Left lung (tissue), 14 donors: ENCODE measurements at places on chromosomes 7 and 10.

- no peak for DNase-seq
Observed at GRCh38 chr10:29252811-29253689, 35.8 kb upstream of the LYZL1 start.

- DNase-seq = no peak
Observed at GRCh38 chr10:3068968-3069737, 1.8 kb downstream of the PFKP start.

- DNase-seq = peak; percentile 86
Observed at GRCh38 chr10:34954142-34954541, 136.0 kb downstream of the CUL2 start.

DNA sequence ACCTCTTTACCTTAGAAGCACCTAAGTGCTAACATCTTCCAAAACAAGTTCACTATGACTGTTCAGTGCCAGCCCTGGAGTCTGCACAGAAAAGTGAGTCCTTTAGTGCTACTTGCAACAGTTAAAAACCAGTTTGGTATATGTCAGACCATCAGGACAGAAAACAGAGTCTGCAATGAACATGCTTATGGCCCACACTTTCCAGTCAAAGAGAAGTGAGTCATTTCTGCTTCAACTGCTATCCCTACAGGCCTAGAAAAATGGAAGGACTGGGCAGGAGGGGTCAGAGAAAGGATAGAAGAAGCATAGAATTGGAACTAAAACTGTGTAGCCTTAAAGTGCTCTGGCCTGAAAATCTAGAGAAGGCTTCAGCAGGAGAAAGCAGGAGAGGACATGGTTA is 108.0 kb downstream of the PDE1C start:
- DNase-seq = no peak

GRCh38 chr7:111744501-111745155 is 182.3 kb upstream of the IMMP2L start:
- no peak for DNase-seq
